ENCODE measurements at places on chromosomes 3 and 15.

GRCh38 chr15:58761010-58761388, 10.1 kb upstream of the MINDY2 start:
- peak; percentile 76 for DNase-seq

- no peak for DNase-seq
Measured at GRCh38 chr3:10977892-10978510, 14.5 kb upstream of the SLC6A1 start.

DNA sequence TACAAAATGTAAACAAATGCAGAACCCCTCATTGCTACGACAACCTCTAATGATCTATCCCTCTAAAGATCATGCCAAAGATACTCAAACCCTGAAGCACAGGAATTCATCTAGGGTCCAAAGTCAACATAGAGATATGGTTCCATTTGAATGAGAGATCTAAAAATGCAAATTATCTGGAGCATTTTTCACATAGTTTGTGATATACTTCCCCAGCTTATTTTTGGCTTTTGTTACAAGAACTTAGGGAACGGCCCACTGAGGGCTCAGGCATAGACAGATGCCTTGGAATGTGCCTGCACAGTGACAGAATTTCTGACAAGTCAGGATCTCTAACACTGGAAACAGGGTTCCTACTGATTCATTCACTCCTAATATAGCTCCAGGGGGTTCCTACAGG, 258.9 kb upstream of the THBS1 start:
- no peak for DNase-seq

GRCh38 chr3:52028572-52028971, 27.8 kb downstream of the DUSP7 start:
- no peak for DNase-seq

- DNase-seq = no peak
Measured at GRCh38 chr15:39834256-39834655, 51.6 kb upstream of the FSIP1 start.

DNA sequence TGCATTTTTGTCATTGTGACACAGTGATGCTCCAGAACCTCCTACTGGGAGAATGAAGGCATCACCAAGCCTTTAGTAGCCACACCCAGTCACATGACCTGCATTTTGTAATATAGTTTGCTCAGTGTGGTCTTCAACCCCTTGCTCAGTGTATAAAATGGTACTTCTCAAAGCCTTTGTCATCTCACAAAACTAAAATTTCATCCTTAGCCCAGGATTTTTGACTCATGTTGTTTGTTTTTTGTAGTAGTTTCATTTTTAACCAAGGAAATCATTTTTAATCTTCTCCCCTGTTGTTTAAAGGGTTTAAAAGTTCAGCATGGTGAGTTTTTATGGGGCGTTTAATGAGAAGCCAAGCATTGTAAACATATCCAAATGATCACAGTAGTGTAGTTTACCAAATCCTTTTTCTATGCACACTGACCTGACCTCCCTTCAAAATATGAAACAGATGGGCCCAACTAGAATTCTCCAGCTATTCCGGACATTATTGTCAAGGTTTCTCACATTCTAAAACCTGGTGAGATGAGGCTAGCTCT, 123.5 kb upstream of the IL12A start:
- DNase-seq = no peak

DNA sequence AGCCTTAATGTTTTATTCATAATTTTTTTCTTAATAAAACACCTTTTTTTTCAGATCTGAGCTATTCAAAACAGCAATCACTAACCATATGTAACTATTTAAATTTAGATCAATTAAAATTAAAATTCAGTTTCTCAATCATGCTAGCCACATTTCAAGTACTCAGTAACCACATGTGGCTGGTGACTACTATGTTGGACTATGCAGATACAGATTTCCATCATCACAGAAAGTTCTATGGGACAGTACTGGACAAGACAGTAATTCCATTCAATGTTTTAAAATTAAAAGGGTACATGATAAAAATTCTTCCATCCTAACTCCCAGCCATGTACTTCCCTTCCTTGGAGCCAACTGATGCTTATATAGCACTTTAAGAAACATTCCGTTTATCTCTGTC, 119.3 kb downstream of the GLDN start:
- DNase-seq = no peak

DNA sequence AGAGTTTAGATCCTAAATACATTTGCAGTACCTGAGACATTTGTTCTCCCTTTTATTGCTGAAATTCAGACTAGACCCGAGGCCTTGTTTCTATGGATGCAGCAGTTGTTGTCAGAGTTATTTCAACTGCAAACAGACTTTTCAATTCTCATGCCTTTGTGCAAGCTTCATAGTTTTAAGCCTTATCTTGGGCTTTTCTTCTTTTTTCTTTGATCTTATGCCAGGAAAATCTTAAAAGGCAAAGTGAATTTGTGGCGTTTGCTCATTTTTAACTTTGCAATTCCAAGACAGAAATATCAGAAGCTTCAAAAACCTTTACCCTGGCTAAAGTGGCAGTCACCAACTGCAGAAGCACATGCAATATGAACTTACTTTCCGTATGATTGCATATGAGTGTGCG, 576.7 kb downstream of the DIPK2A start:
- DNase-seq = no peak

- no peak for DNase-seq
Measured at GRCh38 chr15:90178468-90179435, 22.4 kb upstream of the SEMA4B start.

DNA sequence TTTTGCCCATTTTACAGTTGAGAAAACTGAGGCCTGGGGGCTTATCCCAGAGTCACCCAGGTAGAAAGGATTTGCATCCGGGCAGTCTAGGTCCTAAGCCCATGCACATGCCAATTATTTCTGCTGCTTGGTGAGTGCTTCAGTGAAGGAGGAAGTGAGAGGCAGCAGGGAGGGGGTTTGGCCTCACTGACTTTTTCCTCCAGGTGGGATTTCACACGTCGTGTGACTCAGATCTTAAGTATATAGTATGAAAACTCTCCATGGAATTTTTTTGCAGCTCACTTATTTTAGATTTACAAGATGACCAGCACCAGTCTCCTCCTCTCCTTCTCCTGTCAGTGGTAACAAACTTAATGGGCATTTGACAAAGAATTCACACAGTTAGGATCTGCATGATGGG, 4.6 kb downstream of the ITGA11 start:
- DNase-seq = no peak
